PC-9 (cell line): ENCODE measurements at places on chromosomes 1 and 21. TPM values are rescaled to one million over a fixed set of nuclear protein-coding genes. Genes with fewer than 3 reads are reported as not detected.

GRCh38 chr1:113233441-113233840 is 156.9 kb upstream of the MAGI3 start:
- no peaks in the 10 kb centered on the region for H3K36me3 ChIP-seq
- no peaks in the 10 kb centered on the region for H3K4me1 ChIP-seq
- H3K4me3 ChIP-seq, result no peak overlapping the region
- H3K27me3 ChIP-seq, result no peaks in the 10 kb centered on the region
- no peak overlapping the region for H3K27ac ChIP-seq

- H3K36me3 ChIP-seq, result no peaks in the 10 kb centered on the region
- H3K27ac ChIP-seq, result no peak overlapping the region
- DNase-seq, result no peak
- no peaks in the 10 kb centered on the region for H3K4me1 ChIP-seq
- H3K27me3 ChIP-seq, result peaks cover 64% of the 10 kb centered on the region
These were observed 4.9 kb downstream of the GLIS1 start for GRCh38 chr1:53733975-53734649.

- DNase-seq, result no peak
- H3K4me3 ChIP-seq, result no peak overlapping the region
- no peaks in the 10 kb centered on the region for H3K27me3 ChIP-seq
- H3K4me1 ChIP-seq, result peaks cover 11% of the 10 kb centered on the region
These were observed 18.4 kb upstream of the EVI5 start for GRCh38 chr1:92803140-92803887.

- H3K4me1 ChIP-seq, result peaks cover 98% of the 10 kb centered on the region
- H3K36me3 ChIP-seq, result 0 out of 2 replicates have a peak, but pooled peaks cover 9% of the 10 kb centered on the region
- H3K27ac ChIP-seq, result peak overlapping the region; percentile 98
- peak overlapping the region; percentile 56 for H3K4me3 ChIP-seq
- DNase-seq, result peak; percentile 94
These were observed 9.1 kb downstream of the LMNA start for GRCh38 chr1:156123356-156124196.

DNA sequence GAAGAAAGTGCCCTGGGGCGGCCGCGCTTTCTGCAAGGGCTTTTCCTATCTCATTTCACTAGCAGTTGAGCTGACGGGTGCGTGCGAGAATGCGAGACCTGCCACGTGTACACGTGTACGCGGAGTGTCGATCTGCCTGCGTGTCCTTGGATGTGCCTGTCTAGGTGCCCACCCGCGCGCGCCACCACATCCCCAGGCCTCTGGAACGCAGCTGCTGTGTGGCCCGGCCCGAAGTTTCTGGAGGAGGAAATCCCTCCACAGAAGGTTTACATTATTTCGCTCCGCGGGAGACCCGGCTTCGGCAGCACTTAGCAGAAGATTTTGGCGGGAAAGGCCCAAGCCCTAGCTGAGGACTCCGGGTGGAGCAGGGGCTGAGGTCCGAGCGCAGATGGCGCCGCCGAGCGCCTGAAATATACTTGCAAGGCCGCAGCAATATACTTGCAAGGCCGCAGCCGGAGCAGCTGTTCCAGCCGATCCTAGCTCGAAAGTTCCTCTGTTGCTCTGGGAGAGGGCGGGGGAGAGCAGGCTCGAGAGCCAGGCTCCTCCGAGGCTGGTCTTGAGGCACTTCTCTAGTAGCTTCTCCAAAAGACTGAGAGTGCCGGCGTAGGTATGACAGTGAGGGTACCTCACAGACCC is 3.9 kb downstream of the TBX15 start:
- H3K36me3 ChIP-seq, result no peaks in the 10 kb centered on the region
- H3K27ac ChIP-seq, result no peak overlapping the region
- H3K4me3 ChIP-seq, result no peak overlapping the region
- DNase-seq, result no peak
- peaks cover 36% of the 10 kb centered on the region for H3K27me3 ChIP-seq
- no peaks in the 10 kb centered on the region for H3K4me1 ChIP-seq

NEK2 gene
- total RNA-seq, result 56.0 and 60.5 TPM in 2 replicates

PIGC gene
- total RNA-seq, result 21.3 and 26.5 TPM in 2 replicates
